ENCODE measurements at places on chromosomes 3 and 15. TPM values are rescaled to one million over a fixed set of nuclear protein-coding genes. Genes with fewer than 3 reads are reported as not detected.

The RPL14 gene
- 1,676 TPM for total RNA-seq

DNA sequence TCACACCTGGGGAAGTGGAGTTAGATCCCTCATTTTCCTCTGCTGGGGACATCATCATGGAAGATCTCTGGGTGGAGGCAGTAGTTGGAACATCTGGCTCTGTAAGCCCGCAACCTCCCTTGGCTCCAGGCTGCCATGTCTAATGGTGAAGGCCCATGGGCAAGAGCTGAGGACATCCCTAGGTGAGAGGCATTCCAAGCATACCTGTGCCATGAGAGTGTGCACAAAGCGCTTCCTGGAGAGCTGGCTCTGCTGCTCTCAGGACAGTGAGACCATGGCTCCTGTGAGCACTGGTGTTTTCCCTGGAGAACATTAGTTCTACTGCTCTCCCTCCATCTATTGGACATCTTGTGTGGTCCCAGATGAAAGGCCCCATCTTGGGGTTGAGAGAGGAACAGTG lies 7.7 kb downstream of the MAPKAPK3 start:
- peaks cover 73% of the 10 kb centered on the region for H3K4me1 ChIP-seq
- no peak overlapping the region for H3K27ac ChIP-seq
- no peak for DNase-seq
- H3K4me3 ChIP-seq, result no peak overlapping the region
- no peaks in the 10 kb centered on the region for H3K27me3 ChIP-seq

The ACAN gene
- 0.24 TPM for total RNA-seq

DNA sequence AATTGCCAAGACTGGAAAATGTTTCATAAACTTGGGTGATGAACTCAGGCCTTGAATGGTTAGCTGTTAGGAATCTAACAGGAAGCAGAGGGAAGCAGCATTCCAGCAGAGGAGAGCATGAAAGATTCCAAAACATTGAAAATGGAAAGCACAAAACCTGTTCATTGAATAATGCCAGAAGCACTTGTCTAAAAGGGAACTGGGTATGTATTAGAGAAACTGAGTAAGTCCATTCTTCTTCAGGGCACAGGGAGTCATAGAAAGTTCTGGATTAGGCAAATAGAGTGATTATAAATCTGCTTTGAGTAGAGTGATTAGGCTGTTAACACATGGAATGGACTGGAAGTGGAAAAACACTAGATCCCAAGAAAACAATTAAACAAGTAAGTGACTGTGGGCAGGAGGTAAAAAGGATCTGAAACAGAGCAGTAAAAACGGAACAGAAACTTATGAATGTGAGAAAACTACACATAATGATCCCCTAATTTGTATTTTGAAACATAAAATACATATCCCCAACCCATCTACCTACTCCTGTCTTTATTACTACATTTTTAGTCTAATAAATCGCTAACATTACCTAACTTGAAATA lies 343.4 kb downstream of the TBC1D5 start:
- H3K36me3 ChIP-seq, result peaks cover 34% of the 10 kb centered on the region
- H3K27me3 ChIP-seq, result no peaks in the 10 kb centered on the region
- H3K4me3 ChIP-seq, result no peak overlapping the region

DNA sequence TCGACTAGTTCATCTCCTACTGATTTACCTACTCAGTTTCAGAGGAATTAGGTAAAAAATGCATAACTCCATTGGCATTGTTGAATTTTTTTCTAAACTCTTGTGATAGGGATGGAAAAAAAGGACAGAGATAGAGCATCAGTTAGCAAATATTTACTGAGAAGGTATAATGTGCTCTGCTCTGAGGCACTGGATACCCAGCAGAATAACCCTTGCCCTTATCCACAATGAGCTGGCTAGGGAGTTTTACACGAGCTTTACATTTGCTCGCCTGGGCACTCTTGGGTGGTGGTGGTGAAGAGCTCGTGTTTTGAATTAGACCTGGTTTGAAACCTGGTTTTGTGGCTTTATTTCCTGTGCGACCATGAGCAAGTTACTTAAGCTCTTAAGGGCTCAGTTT lies 149.6 kb downstream of the RORA start:
- no peak overlapping the region for H3K27ac ChIP-seq
- no peaks in the 10 kb centered on the region for H3K27me3 ChIP-seq
- no peaks in the 10 kb centered on the region for H3K36me3 ChIP-seq
- no peak for DNase-seq
- no peak overlapping the region for H3K4me3 ChIP-seq
- no peaks in the 10 kb centered on the region for H3K4me1 ChIP-seq

GRCh38 chr3:71211083-71211482 lies 372.4 kb downstream of the FOXP1 start:
- H3K36me3 ChIP-seq, result no peaks in the 10 kb centered on the region
- no peak for DNase-seq
- peaks cover 34% of the 10 kb centered on the region for H3K4me1 ChIP-seq
- peak overlapping the region; percentile 72 for H3K27ac ChIP-seq
- H3K4me3 ChIP-seq, result no peak overlapping the region

- DNase-seq, result no peak
- H3K4me3 ChIP-seq, result no peak overlapping the region
- H3K27me3 ChIP-seq, result no peaks in the 10 kb centered on the region
- no peaks in the 10 kb centered on the region for H3K4me1 ChIP-seq
Measured at GRCh38 chr3:70833239-70833960, 521.0 kb upstream of the MDFIC2 start.

GRCh38 chr3:14177580-14178246 lies 688 bp downstream of the XPC start:
- peak overlapping the region; percentile 89 for H3K4me3 ChIP-seq
- H3K36me3 ChIP-seq, result peaks cover 6% of the 10 kb centered on the region
- H3K27me3 ChIP-seq, result no peaks in the 10 kb centered on the region

Measured in upper lobe of left lung (tissue), 6 donors.